ENCODE measurements at places on chromosomes 4 and X.

GRCh38 chr4:40046311-40046980 is 10.2 kb upstream of the N4BP2 start:
- DNase-seq = no peak

- no peak for DNase-seq
Measured at GRCh38 chrX:119359618-119360382, 39.3 kb upstream of the SLC25A43 start.

DNA sequence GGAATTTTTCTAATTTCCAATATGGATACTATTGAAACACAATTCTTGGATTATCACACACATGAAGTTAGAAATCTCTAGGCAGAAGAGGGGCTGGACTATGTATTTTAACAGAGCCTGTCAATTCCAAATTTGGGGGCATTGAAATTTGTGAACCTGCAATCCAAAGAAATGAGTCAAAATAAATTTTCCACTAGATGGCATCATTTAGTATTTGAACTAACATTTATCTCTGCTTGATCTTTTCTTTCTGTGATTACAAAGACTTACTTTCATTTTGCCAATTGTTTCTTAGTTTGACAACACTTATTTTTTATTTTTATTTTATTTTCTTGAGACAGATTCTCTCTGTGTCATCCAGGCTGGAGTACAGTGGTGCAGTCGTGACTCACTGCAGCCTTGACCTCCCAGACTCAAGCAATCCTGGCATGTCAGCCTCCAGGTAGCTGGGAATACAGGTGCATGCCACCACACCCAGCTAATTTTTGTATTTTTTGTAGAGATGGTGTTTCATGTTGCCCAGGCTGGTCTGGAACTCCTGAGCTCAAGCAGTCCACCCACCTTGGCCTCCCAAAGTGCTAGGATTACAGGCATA is 2.7 kb upstream of the PYURF start:
- DNase-seq = peak; percentile 21

DNA sequence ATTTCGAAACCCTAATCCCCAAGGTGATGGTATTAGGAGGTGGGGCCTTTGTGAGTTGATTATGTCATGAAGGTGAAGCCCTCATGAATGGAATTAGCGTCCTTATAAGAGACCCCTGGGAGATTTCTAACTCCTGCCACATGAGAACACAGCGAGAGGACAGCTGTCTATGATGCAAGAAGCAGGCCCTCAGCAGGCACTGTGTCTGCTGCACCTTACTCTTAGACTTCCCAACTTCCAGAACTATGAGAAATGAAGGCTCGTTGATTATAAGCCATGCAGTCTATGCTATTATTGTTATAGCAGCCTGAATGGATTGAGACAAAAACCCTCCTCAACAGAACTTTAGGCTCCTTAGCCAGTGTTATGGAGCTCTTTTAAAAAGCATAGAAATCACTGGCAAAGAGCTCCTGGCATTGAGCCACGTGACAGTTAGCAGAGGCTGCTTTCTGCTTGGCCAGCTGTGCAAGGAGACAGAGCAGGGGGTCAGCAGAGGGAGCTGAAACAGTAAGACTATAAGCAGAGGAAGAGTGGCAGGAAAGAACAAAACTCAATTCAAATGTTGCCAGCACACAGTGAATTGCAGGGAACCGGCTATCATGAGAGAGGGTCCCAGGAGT is 219.2 kb upstream of the FAT1 start:
- no peak for DNase-seq

DNA sequence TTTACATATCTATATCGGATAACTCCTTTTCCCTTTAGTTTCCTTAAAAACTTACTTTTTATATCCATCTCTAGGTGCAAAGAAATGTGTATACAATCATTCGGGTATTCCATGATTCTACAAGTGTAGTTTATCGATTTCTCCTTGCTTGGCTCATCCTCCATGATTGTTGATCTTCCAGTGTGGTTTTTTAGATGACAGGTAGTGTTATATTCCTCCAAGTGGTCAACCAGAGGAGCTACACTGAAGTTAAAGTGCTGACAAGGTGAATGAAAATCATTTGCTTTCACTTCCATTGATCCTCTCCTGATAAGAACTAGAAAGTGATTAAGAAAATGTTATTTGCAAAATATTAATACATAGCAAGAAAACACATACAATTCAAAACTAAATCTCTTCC is 38.5 kb downstream of the TMEM156 start:
- no peak for DNase-seq

GRCh38 chr4:39883646-39884045 is 94.1 kb downstream of the PDS5A start:
- no peak for DNase-seq

DNA sequence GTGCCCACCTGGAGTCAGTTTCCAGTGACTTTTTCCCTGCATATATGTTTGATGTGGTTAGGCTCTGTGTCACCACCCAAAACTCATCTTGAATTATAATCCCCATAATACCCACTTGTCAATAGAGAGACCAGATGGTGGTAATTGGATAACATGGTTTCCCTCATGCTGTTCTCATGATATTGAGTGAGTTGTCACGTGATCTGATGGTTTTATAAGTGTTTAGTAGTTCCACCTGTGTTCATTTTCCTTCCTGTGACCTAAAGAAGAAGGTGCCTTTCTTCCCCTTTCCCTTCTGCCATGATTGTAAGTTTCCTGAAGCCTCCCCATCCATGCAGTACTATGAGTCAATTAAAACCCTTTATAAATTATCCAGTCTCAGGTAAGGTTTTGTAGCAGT is 740.9 kb downstream of the ARAP2 start:
- DNase-seq = no peak

GRCh38 chr4:67725981-67726380 is 25.0 kb upstream of the UBA6 start:
- no peak for DNase-seq

GRCh38 chr4:151417766-151418376 is 8.9 kb downstream of the FHIP1A start:
- no peak for DNase-seq

GRCh38 chrX:103356130-103356798 is at the start of gene TCEAL9:
TSS of gene TCEAL9 (plus strand) at chrX:103356506. CDS start at chrX:103357685, 1,179 bp downstream.
- no peak for DNase-seq

DNA sequence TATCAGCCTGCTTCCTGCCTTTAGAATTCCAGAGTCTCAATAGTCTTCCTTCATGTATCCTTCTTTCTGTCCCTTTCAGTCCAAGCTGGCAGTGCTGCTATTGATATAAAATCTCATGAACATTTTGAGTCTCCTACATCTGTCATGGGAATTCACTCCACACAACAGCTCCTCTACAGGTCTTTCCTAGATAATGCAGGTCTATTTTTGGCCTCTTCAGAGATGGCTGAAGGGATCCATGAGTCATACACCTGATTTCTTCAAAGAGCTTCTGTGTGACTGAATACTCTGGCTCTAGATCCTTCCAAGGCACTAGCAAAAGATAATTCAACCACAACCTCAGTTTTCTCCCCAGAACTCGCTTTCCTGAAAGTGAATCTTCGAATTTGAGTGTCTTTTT is 115.4 kb downstream of the STPG2 start:
- no peak for DNase-seq

GRCh38 chr4:168506014-168506413 is 9.2 kb downstream of the PALLD start:
- DNase-seq = no peak

GRCh38 chr4:535181-535923 is 36.3 kb downstream of the PIGG start:
- DNase-seq = no peak

DNA sequence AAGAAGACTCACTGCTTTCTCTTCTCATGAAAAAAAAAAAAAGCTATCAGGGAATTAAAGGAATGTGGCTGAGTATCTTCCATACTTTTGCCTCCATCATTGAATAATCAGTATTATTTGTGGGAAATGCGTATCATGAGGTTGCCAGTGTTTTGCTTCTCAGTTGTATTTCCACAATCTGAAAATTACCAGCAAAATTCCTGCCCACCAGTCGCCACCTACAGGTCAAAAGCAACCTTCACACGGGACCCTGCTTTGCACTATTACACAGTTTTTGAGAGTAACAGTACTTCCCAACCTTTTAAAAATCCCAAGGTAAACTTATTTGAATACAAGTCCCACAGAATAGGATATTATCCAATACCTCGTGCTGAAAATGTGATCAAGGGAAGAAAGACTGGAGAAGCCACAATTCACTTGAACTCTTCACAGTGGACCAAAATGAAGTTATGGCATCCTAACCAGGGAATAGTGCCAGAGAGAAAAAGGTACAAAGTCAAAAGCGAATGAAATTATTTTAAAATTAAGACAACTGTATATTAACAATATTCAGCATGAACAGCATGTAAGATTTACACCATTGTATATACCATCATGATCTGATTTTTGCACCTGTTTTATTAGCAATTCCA is 30.4 kb downstream of the PGRMC1 start:
- peak; percentile 7 for DNase-seq

- no peak for DNase-seq
Measured at GRCh38 chrX:155262970-155263754, 1.1 kb downstream of the RAB39B start.

- no peak for DNase-seq
Measured at GRCh38 chrX:140762061-140762460, 52.5 kb downstream of the LINC00632 start.

GRCh38 chr4:139956507-139957017 is 197.4 kb downstream of the MAML3 start:
- DNase-seq = no peak
